ENCODE measurements at places on chromosomes 12 and 14.

DNA sequence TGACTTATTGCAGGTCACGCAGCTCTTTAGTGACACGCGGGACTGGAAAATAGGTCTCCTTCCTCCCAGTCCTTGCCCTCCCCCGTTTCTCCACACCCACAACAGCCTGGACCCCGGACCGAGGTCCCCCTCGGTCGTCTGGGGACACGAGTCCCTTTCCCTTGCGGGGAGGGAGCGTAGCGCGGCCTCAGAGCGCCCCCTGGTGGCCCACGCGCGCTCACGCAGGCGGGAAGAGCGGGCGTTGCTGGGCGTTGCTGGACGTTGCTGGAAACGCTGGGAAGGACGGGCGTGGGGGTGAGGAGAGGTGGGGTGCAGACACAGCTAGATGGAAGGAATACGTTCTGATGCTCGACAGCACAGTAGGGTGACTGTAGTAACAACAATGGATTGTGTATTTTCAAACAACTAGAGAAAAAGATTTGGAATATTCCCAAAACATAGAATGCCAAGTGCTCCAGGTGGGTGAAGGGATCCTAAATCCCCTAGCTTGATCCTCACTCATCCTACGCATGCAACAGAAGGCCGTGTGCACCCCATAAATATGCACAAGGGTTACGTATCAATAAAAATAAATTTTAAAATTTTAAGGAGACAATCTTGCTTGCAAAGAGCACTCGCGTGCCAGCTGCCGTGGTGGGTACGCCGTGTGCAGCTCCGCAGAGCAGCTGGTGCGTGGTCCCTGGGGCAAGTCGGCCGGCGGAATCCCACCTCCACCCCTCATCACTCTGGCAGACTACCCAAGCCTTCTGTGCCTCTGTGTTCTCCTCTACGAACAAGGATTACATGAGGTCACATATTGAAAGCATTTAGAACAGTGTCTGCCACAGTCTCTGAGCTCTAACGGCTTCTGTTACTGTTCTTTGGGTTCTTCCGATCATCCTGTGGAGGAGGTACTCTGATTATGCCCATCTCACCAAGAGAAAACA, 87.4 kb downstream of the B4GALNT3 start:
- peak; percentile 82 for DNase-seq

DNA sequence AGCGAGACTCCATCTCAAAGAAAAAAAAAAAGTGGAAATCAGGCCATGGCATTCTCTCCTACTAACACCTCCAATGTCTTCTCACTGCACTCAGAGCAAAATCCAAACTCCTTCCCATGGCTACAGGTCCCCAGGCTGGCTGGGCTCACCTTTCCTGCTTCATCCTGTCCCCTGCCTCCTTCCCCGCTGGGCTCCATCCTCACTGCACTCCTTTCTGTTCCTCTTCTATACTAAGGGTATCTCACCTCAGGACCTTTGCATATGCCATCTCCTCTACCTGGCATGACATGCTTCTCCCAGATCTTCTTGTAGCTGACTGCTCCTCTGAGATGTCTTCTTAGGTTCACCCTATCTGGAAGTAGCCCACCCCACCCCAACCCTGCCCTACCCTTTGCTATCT, 111.1 kb downstream of the DPF3 start:
- DNase-seq: no peak

DNA sequence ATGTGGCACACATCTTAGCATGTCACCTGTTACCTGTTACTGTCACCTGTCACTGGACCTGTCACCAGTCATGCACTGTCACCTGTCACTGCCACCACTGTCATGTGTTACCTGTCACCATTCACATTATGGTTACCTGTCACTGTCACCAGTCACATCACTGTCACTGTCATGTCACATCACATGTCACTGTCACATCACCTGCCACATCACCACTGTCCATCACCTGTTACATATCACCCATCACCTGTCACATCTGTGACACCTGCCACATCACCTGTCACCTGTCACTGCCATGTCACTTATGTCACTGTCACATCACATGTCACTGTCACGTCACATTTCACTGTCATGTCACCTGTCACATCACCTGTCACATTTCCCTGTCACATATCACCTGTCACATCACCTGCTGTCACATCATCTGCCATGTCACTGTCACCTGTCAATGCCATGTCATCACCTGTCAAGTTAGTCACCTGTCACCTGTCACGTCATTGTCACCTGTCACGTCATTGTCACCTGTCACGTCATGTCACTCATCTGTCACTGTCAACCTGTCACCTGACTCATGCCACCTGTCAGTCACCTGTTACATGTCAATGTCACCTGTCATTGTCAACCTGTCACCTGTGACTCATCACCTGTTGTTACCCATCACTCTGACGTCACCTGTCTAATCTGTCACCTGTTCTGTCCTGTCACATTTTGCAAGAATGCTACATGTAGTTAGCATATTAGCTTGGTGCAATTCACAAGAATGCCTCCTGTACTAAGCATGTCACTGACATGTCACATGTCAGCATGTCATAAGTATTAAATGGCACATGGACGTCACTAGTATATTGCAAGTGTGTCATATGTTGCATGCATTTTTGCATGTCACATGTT, 29.0 kb upstream of the TESC start:
- no peak for DNase-seq

DNA sequence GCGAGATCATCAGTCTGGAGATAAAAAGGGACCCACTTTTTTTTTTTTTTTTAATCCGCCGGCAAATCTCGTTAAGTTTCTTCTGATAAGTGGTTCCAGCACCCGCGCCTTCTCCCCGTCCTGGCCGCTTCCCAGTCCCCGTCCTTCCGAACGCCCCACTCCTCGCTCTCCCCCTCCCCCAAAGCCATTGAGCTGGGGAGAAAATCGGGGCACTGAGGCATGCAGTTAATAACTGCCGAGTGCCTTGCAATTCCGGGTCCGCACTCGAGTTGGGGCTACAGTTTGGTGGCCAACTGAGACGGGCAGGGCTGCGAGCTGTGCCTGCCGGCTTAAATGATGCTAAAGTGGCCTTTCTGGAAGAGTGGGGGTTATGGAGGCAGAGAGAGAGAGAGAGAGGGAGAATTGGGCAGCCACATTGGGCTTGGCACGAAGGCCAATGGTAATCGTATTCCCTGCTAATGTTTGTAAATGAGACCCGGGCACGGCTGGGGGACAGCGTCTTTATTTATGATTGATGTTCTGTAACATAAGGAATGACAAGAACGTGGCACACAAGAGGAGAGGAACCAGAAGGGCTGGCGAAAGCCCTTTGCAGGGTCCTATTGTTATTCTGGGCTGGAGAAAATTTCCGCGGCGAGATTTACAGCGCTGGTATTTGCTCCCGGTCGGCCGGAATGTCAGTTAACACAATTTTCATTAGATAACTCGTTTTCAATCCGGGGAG, 115.4 kb upstream of the MYL2 start:
- DNase-seq: peak; percentile 5

- no peak for DNase-seq
Measured at GRCh38 chr14:22428700-22429291, 160.2 kb downstream of the DAD1 start.

GRCh38 chr12:101968770-101969169, 91.4 kb downstream of the DRAM1 start:
- DNase-seq: no peak

DNA sequence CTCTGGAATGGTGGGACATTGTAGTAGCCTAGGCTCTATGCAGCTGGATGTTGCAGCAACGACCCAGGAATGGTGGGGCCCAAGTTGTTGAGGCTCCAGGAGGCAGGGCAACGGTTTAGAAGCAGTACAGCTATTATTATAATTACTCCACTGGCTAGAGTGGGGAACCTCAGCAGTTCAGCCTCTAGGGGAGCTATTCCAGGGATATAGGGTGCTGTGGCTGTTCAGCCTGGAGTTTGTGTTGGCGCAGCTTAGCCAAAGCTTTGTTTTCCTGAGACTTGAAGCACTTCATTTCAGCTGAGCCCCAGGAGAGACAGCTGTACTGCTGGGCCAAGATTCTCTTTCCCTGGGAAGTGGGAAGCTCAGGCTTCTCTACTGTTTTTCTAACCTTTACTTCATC, 1023.0 kb upstream of the ATXN7L3B start:
- no peak for DNase-seq

- DNase-seq: no peak
Measured at GRCh38 chr14:93676416-93676958, 111.8 kb downstream of the PRIMA1 start.

GRCh38 chr12:93060666-93061472, 131.8 kb upstream of the EEA1 start:
- peak; percentile 75 for DNase-seq

GRCh38 chr14:57480051-57480450, 13.6 kb downstream of the CCDC198 start:
- DNase-seq: peak; percentile 21

- no peak for DNase-seq
Measured at GRCh38 chr14:100109594-100109955, 44.4 kb downstream of the EVL start.

- peak; percentile 16 for DNase-seq
Measured at GRCh38 chr12:88579601-88580050, 645 bp downstream of the KITLG start.

GRCh38 chr14:100118396-100119011, 40.9 kb downstream of the DEGS2 start:
- DNase-seq: no peak

DNA sequence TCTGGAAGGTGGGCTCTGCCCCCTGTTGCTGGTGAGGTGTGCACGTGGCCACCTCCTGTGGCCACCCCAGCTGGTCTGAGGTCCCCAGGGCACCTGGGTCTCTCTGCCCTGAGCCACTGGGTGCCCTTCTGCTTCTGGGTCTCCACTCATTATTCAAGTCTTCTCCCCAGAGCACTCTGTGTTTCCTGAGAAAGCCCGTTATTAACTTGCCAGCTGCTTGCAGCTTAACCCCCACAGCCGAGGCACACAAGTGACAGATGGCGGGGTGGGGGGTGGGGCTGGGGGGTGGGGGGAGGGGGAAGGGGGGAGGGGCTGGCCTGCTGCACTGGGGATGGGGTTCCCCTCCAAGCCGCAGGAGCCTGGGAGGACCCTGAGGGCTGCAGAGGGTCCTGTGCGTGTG, 40.5 kb downstream of the FBRSL1 start:
- no peak for DNase-seq

- no peak for DNase-seq
Measured at GRCh38 chr12:56425193-56425592, 24.0 kb downstream of the TIMELESS start.

GRCh38 chr14:66249544-66249943, 236.6 kb upstream of the CCDC196 start:
- no peak for DNase-seq

GRCh38 chr12:91143206-91143605, 31.9 kb upstream of the LUM start:
- no peak for DNase-seq

DNA sequence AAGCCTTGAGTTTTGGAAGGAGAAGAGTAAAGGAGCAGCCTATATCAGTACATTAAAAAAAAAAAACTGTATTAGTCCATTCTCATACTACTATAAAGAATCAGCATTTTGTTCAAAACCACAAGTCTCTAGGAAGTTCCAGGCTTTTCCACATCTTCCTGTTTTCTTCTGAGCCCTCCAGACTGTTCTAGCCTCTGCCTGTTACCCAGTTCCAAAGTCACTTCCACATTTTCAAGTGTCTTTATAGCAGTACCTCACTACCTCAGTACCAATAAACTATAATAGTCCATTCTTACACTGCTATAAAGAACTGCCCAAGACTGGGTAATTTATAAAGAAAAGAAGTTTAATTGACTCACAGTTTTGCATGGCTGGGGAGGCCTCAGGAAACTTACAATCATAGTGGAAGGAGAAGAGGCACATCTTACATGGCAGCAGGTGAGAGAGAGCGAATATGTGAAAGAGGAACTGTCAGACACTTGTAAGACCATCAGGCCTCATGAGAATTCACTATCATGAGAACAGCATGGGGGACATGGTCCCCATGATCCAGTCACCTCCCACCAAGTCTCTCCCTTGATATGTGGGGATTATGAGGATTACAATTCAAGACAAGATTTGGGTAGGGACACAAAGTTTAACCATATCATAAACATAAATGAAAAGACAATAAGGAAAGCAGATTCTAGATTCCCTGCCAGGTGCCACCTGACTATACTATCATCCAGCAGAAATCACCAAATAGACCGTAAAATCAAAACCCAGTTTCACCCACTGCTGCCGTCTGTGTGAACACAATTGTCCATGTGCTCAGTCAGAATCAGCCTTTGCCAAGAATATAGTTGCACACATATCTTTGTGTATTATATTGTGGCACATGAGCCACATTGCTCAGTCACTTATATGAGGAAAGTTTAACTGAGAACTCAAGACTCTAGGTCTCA, 27.8 kb downstream of the TOGARAM1 start:
- DNase-seq: no peak

- DNase-seq: no peak
Measured at GRCh38 chr14:91094772-91095171, 19.1 kb upstream of the DGLUCY start.

- DNase-seq: no peak
Measured at GRCh38 chr12:25252946-25253345, 2.2 kb upstream of the KRAS start.

- no peak for DNase-seq
Measured at GRCh38 chr14:68645371-68645770, 147.5 kb downstream of the ZFP36L1 start.

GRCh38 chr12:50006280-50006679, 19.0 kb downstream of the RACGAP1 start:
- no peak for DNase-seq

- DNase-seq: no peak
Measured at GRCh38 chr14:90140298-90140955, 78.6 kb downstream of the KCNK13 start.

GRCh38 chr12:93638095-93638494, 39.1 kb upstream of the CRADD start:
- DNase-seq: peak; percentile 41

GRCh38 chr12:104132351-104132956, 5.6 kb downstream of the NFYB start:
- no peak for DNase-seq

DNA sequence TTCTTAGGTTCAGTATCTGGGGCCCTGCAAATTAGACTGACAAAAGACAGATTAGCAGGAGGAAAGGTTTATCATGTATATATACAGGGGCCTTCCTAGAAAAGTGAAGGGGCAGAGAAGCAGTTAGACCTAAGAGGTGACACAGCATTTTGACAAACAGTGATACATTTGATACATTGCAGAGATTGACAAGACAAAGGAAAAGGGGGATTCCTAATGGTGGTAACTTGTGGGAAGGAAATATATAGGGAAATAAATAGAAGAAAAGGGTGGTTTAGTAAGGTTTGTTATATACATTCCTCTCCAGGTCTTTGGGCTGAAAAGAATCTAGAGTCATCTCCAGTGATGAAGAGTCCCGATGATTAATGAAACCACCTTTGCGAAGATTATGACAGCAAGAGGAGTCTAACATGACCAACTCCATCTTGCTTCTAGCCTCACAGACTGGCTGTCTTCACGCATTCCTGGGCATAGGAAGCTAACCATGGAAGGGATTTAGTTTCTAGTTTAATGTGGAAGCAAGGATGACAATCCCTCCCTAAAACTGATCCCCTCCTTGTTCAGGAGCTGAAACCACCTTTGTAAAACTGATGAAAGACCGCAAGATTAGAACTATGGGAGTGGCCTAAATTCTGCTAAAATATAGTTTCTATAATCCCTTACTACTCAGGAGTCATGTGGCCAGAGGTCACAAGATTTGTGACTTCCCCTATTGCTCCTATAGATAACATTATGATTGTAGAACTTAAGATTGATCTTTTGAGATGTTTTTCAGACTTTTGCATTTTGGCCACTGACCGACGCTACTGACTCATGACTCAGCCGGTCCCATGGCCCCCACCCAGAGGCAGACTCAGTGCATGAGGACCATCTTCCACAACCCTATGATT, 31.1 kb upstream of the CPM start:
- no peak for DNase-seq
